ENCODE measurements at places on chromosomes 5 and 9. TPM values are rescaled to one million over a fixed set of nuclear protein-coding genes. Genes with fewer than 3 reads are reported as not detected.

GHR gene
- 1.4 TPM for total RNA-seq

CCDC192 gene
- not detected for total RNA-seq

SPATA31E1 gene
- not detected for total RNA-seq

NUTM2F gene
- total RNA-seq, result not detected

CEMIP2 gene
- total RNA-seq, result 32.8 TPM

SUSD3 gene
- 1.7 TPM for total RNA-seq

PCDHA3 gene
- total RNA-seq, result under 0.01 TPM

IL4 gene
- not detected for total RNA-seq
